IMR-90 (cell line): ENCODE measurements at places on chromosomes 5 and 9. TPM values are rescaled to one million over a fixed set of nuclear protein-coding genes. Genes with fewer than 3 reads are reported as not detected.

BHMT2 gene
- 0.16 and 0.60 TPM in 2 replicates for polyA plus RNA-seq

- no peak for DNase-seq
Observed at GRCh38 chr5:98576275-98576674, 197.2 kb upstream of the RGMB start.

DNA sequence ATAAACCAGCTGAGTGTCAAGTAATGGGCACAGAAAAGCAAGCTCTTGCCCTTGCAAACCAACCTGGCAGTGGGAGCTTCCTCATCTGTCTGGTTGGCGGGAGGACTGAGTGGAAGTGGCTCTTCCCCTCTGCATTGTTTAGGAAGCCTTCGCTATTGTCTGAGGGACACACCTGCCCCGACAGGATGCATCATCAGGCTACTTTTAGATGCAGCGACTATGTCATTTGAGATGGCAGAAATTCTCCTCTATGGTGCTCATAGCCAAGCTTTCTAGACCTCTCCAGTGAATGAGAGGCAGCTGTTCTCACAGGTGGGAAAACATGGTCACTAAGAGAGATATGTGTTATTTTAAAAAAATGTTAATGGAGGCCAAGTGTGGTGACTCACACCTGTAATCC lies 104.0 kb downstream of the DOCK8 start:
- DNase-seq: no peak

DNA sequence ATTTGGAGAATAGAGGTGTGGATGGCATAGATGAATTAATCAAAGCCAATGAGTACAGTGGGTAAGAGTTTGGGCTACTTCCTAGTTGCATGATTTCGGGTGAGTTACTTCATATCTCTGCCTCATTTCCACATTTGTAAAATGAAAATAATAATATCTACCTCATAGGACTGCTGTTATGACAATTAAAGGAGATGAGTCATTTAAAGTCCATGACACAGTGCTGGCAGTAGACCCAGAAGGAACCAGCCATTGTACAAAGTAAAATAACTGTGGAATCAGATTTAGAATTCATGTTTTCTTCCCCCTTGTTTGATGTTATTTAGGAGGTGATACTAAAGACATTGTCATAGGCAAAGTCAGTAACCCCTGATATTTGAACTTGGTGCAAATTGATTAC lies 139.5 kb upstream of the SLC27A6 start:
- peak; percentile 17 for DNase-seq

GRCh38 chr5:67211926-67212325 lies 15.3 kb upstream of the CD180 start:
- peak; percentile 87 for DNase-seq

DNA sequence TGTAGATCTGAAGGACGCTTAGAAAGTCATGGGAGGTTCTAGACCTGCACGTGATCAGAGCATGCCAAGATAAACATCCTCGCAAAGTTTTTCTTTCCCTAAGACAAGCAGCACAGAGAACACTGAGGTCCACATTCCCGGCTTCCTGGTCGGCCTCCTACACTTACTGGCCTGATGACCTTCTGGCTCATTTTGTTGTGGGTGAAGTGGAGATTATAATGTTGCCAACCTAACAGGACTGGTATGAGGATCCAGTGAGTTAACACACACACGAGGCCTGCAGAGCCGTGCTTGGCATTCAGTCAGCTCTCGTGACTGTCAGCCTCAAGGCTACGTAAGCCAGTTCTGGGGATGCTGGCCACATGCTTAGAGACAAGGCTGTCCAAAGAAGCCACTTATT lies 186.0 kb downstream of the TENT4A start:
- no peak for DNase-seq

DNA sequence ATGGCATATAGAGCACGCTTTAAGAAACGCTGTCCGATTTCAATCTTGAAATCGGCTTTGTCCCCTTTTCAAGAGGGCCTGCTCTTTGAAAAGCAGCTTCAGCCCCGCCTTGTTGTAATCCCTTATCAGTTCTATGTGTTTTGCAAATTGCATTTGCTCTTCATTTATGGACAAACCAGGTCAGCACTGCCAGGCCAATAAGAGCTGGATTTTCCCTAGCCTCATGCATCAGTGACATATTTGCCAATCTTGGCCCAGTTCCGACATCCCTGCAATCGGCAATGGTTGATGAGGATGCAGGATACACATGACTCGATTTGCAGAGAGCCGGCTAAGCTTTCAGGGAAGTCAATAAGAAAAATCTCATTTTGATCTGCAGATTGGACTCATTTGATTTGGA lies 529.1 kb upstream of the CLINT1 start:
- DNase-seq: no peak

DNA sequence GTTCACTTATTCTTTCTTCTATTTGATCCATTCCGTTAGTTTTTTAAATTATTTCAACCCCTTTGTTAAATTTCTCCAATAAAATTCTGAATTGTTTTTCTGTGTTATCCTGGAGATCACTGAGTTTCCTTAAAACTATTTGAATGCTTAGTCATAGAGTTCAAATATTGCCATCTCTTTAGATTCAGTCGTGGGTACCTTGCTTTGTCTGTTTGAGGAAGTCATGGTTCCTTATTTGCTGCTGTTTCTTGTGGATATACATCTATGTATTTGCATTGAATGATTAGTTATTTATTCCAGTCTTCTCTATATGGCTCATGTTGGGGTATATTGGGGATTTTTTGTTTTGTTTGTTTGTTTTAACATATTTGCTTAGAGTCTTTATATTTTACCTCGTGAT lies 80.6 kb downstream of the HINT1 start:
- DNase-seq: no peak

ROR2 gene
- 3.5 and 4.8 TPM in 2 replicates for polyA plus RNA-seq

DNA sequence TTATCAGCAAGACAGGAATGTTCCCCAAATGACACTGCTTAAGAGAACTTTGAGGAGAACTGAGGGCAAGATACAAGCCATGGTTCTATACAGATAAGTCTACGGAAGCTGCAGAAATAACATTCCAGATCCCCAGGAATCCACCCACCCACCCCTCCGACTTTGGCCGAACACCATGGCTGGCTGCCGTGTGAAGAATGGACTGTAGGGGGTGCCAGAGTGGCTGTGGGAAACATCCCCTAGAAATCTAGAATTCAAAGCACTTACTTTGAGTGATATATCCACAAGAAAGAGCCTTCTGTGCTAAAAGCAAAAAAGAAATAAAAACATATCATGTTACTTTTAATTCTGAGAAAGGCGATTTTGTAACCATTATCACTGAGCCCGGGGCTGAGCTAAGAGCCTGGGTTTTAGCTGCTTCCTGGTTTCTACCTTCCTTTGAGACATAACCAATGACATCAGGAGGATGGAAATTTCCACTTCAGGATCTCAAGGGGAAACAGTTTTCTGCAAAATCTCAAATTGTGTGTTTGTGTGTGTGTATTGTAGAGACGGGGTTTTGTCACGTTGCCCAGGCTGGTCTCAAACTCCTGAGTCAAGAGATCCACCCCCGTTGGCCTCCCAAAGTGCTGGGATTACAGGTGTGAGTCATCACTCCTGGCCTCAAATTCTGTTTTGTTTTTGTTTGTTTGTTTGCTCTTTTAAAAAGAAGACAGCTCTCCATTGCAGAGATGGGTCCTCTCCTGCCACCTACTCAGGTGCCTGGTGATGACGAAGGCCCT lies 36.4 kb downstream of the GGTA1 start:
- peak; percentile 18 for DNase-seq

GRCh38 chr5:55633574-55634208 lies 78.4 kb downstream of the SLC38A9 start:
- DNase-seq: peak; percentile 55

SPINK4 gene
- polyA plus RNA-seq: not detected in 2 replicates

TNFAIP8 gene
- 16.2 and 20.3 TPM in 2 replicates for polyA plus RNA-seq

DMRTA1 gene
- polyA plus RNA-seq: 0.02 TPM in 1 of 2 replicates, not detected in the other

PCDHGB3 gene
- polyA plus RNA-seq: 3.3 and 3.4 TPM in 2 replicates

IL9 gene
- not detected in 2 replicates for polyA plus RNA-seq

CCDC192 gene
- not detected in 2 replicates for polyA plus RNA-seq

DNA sequence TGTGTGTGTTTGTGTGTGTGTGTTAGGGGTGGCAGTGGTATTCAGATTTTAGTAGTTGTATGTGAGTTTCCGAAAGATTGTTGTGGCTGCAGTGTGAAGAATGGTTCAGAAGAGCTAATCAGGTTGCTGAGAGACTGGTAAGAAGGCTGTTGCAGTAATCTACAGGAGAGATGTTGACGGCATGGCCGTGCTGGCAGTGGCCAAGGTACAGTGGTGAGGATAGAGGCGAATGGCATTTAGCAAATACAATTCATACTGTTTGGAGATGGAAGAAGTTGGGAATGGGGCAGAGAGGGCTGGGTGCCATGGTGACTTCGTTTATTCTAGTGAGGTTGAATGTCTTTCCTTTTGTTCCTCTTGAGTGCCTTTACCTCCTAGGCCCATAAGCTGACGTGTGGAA lies 77.5 kb upstream of the SPATA31D4 start:
- DNase-seq: no peak

SHOC1 gene
- 0.03 TPM in 1 of 2 replicates, not detected in the other for polyA plus RNA-seq

BBLN gene
- 103 and 146 TPM in 2 replicates for polyA plus RNA-seq

DNA sequence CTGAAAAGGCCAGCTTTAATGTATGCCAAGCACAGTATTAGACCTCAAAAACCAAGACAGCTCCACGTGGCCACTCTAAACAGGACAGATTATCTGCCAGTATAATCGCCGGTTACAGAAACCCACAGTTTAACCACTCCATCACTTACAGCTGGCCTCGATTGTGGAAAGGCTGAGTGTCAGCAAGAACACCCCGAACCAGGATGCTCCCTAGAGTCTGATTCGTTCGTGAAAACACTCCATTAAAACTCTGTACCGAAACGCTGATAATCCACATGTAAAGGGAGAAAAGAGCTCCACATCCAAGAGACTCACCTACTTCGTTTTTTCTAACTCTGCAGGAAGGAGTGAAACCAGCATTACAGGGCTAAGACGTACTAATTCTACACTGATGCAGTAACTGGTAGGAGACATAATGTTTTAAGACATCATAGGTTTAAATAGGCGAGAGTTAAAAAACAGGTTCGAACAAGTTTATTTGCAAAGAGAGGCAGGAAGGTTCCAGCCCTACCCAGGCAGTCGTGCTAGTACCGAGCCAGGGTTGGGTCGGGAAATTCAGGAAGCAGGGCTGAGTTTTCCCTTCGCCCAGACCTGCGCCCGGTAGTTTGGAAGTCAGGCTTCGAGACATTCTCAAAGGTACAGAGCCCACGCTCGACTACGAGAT lies 949 bp downstream of the SERINC5 start:
- peak; percentile 28 for DNase-seq

DNA sequence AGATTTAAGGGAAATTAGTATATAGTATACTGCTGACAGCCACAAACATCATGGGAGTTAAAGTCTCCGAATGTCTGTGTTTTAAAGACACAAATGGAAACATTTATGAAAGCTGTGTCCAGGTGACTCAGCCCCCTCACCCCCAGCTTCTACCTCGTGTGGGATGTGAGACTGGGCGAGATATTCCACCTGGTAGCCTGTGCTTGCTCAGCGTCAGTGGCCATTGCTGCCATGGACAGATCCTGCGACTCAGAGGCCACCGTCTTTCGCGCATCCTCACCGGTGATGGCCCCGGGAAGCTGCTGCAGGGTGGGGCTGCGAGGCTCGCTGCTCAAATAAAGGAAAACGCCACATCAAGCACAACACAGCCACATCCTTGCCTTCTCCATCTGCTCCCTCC lies 31.2 kb upstream of the EXOC3 start:
- DNase-seq: no peak

DNA sequence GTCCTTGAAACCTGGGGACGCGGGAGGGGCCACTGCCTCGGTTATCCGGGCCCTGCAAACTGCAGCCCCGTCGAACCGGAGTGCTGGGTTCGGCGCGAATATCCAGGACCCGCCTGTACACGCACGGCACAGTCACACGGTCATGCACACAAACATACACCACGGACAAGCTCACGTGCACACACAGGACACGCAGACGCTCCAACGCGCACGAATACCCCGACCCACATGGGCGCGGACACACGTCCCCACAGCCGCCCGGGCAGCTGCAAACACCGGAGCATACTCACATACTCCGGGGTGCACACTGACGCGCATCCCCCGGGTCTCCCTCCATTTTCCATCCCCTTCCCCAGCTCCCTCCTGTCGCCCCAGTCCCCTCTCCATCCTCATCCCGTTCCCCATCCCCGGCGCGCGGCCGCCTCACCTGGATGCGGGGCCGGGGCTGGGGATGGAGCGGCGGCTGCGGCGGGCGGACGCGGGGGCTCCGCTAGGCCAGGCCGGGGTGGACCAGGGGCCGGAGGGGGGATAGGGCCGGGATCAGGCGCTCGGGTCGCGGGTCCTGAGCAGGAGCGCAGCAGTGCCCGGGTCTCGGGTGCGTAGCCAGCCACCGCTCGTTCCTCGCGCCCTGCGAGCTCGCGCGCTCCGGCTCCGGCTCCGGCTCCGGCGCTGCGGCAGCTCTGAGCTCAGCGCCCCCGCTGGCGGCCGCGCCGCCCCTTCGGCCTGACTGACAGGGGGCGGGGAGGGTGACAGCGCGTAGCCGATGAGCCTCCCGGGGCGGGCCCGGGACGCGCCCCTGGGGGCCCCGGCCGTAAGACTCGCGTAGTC lies at the start of the genes EIF4E1B and SNCB:
EIF4E1B (plus strand) TSS at position 823 of the 828 bp plus-strand sequence. CDS start 12,113 bp downstream, outside the sequence.
SNCB (minus strand) TSS at position 682 of the 828 bp plus-strand sequence. CDS start 880 bp downstream, outside the sequence.
- DNase-seq: no peak

- no peak for DNase-seq
Observed at GRCh38 chr9:131511416-131511815, 8.7 kb downstream of the POMT1 start.

SH2D3C gene
- polyA plus RNA-seq: 0.22 and 0.24 TPM in 2 replicates

GRCh38 chr5:58410441-58410840 lies 49.4 kb downstream of the PLK2 start:
- peak; percentile 95 for DNase-seq

GRCh38 chr9:85730916-85731630 lies 10.7 kb downstream of the AGTPBP1 start:
- no peak for DNase-seq

- DNase-seq: no peak
Observed at GRCh38 chr5:169356181-169356580, 55.2 kb upstream of the SLIT3 start.

DNA sequence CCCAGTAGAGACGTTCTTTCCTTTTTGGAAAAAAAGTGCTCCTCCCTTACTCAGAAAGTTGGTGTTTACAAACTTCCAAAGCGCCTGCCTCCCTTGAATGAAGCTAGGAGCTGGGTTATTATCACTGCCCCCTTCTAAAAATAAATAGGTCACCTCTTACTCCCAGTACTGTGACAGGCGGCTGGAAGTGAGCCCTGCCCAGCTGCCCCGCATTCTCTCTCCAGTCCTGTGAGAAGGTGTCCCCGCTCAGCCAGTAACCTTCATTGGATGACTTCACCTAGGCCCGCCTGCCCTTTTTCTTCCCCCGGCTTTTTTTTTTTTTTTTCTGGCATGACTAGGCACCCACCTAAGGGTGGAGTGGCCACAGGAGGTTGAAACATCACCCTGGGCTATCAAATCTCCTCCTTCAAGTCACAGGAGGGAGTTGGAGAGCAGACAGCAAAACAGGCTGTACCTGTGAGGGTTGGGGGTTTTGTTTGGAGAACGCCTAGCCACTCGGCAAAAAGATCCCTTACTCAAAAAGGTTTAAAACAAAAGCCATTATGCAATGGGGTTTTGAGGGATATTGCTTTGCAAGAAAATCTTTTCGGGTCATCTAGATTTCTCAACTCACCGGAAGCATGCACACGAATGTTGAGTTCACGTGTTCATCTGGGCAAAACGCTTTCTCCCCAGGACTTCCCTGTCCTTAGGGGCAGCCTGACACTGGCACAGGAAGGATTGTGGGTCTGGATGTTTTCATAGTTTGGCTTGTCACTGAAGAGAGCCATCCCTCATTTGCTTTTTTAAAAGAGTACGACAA lies 43.3 kb upstream of the ZNF622 start:
- DNase-seq: no peak
